IPS DF 6.9 (cell line): ENCODE measurements at places on chromosomes 4 and X.

DNA sequence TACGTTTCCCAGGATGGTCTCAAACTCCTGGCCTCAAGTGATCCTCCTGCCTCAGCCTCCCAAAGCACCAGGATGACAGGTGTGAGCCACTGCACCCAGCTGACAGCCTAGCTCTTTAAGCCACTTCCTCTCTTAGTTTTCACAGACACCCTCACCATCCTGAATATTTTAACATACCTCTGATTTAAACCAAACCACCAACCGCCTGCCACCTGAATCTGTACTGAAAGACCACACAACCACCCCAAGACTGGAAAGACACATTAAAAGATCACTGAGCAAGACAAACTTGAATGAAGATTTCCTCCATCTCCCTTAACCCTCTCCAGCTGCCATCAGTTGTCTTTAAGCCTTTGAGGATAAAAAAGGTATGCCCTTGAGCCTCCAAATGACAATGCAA lies 110.6 kb downstream of the SH3KBP1 start:
- no peak for DNase-seq

GRCh38 chr4:98151145-98151924 lies 8.1 kb upstream of the STPG2 start:
- no peak for DNase-seq

DNA sequence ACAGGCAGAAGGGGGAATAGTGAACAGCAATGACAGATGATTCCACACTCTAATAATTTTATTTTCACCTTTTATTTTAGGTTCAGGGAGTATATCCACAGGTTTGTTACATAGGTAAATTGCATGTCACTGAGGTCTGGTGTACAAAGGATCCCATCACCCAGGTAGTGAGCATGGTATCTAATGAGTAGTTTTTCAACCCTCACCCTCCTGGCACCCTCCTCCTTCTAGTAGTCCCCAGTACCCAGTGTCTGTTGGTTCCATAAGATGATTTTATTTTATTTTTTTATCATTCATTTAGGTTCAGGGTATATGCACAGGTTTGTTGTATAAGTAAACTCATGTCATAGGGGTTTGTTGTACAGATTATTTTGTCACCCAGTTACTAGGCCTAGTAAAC lies 58.6 kb upstream of the UGT8 start:
- no peak for DNase-seq

- no peak for DNase-seq
Observed at GRCh38 chr4:103011378-103012025, 8.0 kb downstream of the SLC9B1 start.

- no peak for DNase-seq
Observed at GRCh38 chr4:176592976-176593670, 199.6 kb downstream of the VEGFC start.

GRCh38 chr4:105631818-105632400 lies 76.6 kb downstream of the INTS12 start:
- no peak for DNase-seq

GRCh38 chrX:37315511-37316248 lies 33.5 kb upstream of the PRRG1 start:
- no peak for DNase-seq

DNA sequence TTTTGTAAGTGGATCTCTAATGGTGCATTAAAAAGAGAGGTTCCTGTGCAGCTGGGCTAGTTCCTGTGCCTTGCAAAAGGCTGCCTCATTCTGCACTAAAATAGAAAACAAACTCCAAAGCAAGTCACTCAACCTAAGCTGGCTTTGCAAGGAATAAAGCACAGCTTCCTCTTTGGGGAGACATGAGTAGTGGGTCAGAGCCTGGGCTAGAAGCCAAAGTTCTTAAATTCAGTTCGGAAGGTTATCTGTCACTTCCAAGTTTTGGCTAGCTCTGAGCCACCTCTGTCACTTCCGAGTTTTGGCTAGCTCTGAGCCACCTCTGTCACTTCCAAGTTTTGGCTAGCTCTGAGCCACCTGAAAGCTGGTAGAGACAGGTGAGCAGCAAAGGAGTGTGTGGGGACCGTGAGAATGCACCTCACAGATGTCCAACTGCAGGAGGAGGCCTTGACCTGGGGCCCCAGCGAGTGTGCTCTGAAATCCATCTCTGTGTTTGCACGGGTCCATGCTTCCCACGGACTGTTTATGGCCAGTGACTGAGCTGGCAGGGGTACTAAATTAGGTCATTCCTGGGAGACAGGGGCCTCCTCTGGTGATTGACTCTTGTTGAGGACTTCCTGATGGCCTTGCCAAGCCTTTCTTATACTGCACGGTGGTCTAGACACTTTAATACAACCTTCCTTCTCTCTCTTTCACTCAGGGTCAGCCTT lies 36.4 kb upstream of the MAMLD1 start:
- no peak for DNase-seq

GRCh38 chrX:821327-822107 lies 190.9 kb downstream of the SHOX start:
- no peak for DNase-seq

GRCh38 chr4:17109126-17109525 lies 210.7 kb upstream of the LDB2 start:
- DNase-seq = no peak

DNA sequence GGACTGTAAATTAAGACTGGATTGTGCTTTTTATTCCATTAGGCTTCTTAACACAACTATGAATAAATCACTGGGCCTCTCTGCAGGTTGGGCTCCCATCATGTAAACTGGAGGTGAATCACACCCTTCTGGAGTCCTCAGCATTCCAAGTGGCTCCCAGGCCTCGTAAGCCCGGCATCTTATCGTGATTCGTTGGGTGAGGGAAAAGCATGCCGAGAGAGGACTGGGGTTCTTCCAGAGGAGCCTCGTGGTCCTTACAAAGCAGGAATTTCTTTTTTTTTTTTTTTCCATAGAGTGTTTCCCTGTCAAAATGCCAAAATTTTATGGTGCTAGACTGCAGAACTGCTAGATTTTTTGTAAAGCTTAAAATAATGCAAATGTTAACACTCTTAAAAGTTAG lies 20.0 kb downstream of the CLDN22 start:
- no peak for DNase-seq

- DNase-seq = no peak
Observed at GRCh38 chrX:128807367-128807766, 715.9 kb downstream of the SMARCA1 start.

GRCh38 chrX:50629774-50630173 lies 159.1 kb upstream of the DGKK start:
- no peak for DNase-seq

GRCh38 chr4:25807102-25807728 lies 55.6 kb downstream of the SEL1L3 start:
- no peak for DNase-seq

GRCh38 chrX:129678614-129679195 lies 23.9 kb upstream of the APLN start:
- no peak for DNase-seq

DNA sequence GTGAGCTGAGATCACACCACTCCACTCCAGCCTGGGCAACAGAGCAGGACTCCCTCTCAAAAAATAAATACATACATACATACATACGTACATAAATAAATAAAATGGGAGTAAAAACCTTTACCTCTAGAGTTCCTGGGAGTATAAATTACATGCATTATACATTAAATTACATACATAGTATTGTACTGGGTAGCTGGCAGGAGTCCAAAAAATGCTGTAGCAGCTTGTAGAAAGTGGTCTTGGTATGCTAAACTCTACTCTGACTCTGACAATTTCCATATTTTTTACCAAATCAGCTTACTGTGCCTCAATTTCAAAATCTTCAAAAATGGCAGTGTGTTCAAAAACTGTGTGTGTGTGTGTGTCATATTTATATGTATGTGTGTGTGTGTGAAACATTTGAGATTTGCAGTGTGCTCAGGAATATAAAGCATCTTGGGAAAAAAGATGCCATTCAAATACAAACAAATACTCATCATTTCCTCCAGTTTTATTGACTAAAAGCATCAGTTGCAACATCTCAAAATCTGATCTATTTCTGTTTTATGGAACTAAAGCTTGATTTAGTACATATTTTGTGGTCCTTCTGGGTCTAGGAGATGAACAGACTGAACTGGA lies 171.7 kb downstream of the SHROOM3 start:
- no peak for DNase-seq

GRCh38 chr4:186351668-186352194 lies 85.7 kb downstream of the F11 start:
- no peak for DNase-seq

GRCh38 chr4:17324386-17324830 lies 187.5 kb downstream of the QDPR start:
- DNase-seq = peak; percentile 18

- DNase-seq = no peak
Observed at GRCh38 chrX:108297290-108297689, 140.9 kb downstream of the COL4A6 start.

DNA sequence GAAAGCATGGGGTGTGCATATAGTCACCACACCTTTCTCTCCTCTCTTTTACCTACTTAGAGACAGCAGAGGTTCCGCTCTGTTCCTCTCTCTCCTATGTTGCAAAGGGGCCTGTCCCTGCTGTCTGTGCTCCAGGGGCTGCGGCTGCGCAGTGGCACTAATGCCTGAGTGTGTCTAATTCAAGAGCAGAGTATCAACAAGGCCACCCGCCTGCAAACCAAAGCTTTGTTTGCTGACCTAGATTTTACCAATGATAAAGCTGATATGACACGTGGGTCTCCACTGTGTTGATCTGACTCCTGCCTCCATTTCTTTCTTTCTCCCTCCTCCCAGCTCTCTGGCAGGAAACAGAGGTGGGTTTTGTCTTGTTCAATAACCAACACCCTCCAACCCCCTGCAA lies 74.9 kb downstream of the NSG1 start:
- DNase-seq = no peak

DNA sequence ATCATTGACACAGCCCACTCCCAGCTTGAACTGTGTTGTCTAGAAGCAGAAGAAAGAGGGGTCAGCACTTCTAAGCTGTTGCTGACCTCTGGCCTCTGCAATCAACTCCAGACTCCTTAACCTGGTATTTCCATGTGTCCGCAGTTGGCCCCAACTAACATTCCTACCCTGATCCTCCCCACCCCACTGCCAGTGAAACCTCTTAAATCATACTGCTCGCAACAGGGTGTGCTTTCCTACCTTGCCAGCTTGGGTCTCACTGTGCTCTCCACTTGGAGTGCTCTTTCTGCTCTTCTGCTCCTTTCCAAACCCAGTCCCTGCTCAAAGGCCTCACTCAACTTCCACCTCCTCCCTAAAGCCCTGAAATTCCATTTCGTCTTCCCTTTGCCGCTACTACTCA lies 52.3 kb upstream of the RPS6KA3 start:
- no peak for DNase-seq

- no peak for DNase-seq
Observed at GRCh38 chr4:180680305-180680704, 1562.9 kb upstream of the TENM3 start.

DNA sequence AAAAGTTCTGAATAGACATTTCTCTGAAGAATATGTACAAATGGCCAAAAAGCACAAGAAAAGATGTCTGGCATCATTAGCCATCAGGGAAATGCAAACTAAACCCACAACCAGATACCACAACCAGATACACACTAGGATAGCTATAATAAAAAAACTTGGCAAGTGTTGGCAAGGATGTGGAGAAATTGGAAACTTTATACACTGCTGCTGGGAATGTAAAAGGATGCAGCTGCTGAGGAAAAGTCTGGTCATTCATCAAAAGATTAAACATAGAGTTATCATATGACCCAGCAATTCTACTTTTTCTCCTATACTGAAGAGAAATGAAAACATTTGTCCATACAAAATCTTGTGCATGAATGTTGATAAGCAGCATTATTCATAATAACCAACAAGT lies 92.3 kb downstream of the UCHL1 start:
- DNase-seq = no peak

GRCh38 chr4:33411182-33411581 lies 2691.0 kb downstream of the PCDH7 start:
- no peak for DNase-seq

GRCh38 chr4:2785613-2786012 lies 7.3 kb upstream of the SH3BP2 start:
- no peak for DNase-seq

DNA sequence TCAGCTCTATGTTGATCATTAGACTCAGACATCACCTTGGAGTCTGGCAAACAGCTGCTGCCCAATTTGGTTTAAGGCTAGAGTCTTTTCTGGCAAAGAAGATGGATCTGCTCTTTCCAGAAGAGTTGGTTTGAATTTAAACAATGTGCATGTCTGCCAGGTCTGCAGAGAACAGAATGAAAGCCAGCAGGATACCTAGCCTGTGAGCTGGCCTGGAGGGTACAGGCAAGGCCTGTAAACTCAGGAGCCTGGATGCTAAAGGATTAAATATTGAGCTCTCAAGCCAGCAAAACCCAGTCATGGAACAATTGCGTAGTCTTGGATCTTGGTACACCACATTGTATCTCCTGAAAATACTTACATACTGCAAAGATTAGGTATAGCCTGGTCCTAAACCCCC lies 15.6 kb upstream of the PDLIM3 start:
- DNase-seq = no peak

DNA sequence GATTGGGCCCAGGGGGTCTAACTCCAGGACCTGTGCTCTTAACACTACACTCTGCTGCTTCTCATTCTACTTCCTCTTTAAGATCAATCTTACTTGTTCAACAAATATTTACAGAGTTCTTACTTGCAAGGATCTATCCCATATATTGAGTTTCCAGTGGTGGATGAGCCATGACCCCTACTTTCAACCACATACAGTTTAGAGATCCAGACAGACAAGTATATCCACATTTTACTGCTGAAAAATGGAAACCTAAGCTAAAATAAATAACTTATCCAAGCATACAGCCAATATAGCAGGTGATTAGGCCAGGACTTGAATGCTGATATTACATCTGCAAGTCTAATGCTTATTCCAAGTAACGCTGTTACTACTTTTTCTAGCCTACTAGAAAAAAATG lies 18.7 kb downstream of the TMEM150C start:
- no peak for DNase-seq

DNA sequence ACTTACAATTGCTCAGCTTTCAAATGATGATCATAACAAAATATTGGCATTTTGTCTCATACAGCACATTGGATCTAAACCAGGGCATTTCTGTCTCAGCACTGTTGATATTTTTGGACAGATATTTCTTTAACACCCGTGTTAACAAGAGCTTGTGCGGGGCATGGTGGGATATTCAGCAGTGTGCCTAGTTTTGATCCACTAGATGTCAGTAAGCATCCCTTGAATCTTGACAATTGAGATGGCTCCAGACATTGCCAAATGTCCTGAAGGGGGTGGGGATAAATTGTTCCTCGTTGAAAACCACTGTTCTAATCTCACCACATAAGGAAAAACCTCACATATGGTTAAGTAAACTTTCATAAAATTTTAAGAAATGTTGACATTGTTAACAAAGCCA lies 806.3 kb downstream of the STIM2 start:
- DNase-seq = no peak

- no peak for DNase-seq
Observed at GRCh38 chr4:149465955-149466354, 349.7 kb downstream of the IQCM start.

DNA sequence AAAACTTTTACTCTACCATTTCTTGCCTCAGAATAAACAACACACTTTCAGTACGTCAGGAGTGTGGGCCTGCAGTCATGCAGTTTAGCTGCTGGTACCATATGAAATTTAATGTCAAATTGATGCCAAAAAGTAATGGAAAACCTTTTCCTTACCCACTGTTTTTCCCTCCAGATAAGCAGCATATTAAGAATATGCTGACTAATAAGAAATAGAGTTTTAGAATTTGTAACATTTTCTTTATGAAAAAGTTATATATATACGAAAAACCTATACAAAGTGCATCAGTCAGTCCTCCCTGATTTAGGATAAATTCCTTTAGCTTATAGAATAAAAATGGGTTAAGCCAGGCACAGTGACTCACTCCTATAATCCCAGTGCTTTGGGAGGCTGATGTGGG lies 206.8 kb upstream of the PPARGC1A start:
- DNase-seq = no peak

- DNase-seq = no peak
Observed at GRCh38 chr4:41014158-41014557, 200.2 kb downstream of the APBB2 start.
